ENCODE measurements at places on chromosomes 12 and 14.

GRCh38 chr12:3436461-3437065, 54.4 kb upstream of the PRMT8 start:
- DNase-seq = peak; percentile 51

- DNase-seq = no peak
These were observed 60.0 kb downstream of the MYF5 start for GRCh38 chr12:80776706-80777105.

GRCh38 chr14:81449114-81449513, 49.0 kb upstream of the STON2 start:
- DNase-seq = peak; percentile 4

DNA sequence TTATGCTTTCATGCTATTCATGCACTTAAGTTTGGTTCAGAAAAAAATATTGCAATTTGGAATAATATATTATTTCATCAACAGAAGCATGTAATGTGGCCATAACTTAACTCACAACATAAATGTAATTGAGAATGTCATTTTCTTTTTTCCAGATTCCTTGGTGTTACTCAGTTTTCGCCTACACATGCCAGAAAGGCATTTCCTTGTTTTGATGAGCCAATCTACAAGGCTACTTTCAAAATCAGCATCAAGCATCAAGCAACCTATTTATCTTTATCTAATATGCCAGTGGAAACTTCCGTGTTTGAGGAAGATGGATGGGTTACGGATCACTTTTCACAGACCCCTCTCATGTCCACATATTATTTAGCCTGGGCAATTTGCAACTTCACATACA, 14.4 kb downstream of the TRHDE start:
- DNase-seq = no peak

DNA sequence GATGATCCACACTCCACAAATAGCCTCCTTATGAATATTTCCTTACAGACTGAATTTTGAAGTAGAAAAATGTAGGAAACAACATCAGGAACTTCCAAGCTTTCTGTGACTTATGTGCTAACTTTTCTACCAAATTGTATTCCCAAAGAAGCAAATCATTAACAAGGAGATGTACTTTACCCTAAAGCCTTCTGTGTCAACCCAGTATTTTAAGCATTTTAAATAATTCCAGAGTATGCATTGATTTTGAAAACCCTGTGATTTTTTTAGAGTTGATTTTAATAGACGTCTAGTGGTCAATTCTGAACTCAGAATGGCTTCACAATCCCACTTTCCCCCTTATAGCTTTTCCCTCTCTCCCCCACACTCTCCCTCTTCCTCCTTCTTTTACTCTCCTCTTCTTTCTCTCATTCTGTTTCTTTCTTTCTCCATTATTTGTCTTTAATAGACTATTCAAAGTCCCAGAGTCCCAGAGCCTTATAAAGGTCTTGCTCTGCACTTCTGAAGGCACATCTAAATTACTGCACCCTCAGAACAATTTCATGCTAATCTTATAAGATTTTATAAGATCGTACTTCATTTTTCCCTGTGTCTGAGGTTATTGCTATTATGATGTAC, 10.1 kb upstream of the MYF6 start:
- no peak for DNase-seq

GRCh38 chr12:115761784-115762183, 515.7 kb downstream of the MED13L start:
- no peak for DNase-seq

DNA sequence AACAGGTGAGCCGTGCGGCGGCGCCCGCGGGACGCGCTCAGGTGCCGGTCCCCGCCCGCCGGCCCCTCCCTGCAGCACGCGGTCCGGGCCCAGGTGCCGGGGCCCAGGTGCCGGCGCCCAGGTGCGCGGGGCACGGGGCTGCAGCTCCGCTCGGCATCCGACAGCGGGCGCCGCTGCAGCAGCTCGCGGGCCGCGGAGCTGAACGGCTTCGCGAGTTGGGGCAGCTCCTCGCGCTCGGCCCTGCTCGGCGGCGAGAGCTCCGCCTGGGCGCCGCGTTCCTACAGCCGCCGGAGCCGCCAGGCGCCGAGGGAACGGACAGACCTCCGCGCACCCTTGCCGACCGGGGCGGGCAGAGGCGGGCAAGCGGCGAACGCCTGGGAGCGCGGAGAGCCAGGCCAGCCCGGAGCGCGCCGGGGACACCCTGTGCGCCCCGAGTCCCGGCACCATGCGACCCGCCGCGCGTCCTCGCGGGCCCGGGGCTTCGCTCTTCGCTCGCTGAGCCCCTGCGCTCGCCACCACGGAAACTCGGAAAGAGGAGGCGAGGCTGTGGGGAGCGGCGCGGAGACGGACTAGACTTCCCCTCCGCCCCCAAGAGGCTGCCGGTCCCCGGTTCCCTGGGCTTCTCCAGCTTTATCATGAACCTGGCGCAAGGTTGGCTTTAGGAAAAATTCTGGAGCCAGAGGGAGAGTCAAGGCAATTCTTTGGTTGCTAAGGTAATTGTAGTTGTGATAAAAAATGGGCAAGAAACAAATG, at the start of gene RGS6:
Gene RGS6 (plus strand): TSS at position 201 of the 753 bp plus-strand sequence.
- no peak for DNase-seq

DNA sequence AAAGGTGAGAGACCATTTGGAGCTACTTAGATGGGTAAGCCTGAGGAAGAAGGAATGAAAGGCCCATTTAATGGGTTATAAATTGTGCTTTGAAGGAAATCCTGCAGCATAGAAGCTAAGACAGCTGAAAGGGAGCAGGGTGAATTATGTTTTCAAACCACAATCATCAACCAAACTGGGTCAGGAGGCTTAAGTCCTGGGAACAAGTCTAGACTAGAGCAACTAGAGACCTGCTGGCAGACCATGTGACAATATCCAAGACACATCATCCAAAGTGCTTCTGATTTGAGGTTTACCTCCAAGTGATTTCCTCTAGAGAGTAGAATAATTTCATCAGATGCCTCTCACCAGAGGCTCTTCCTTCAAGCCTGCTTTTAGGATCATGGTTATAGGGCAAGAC, 53.7 kb downstream of the MAP3K9 start:
- no peak for DNase-seq

- DNase-seq = no peak
These were observed 77.3 kb downstream of the ATXN2 start for GRCh38 chr12:111521801-111522200.

DNA sequence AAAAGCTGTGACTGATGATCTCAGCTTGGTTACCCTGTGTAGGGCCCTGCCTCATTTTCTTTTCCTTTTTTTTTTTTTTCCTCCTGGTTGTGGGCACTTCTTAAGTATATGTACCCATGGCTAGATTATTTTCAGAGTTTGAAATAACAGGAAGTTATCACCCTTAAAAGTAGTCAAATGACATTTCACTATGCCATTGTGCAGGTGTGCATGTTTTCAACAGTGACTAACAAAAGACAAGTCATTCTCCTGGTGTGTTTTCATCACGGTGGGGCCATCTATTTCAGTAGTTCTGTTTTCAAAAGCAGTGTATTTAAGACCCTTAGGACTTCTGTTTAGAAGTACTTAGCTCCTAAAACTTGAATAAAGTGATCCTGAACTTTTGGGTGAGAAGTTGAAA, 15.0 kb downstream of the GABARAPL1 start:
- DNase-seq = no peak

GRCh38 chr12:39815746-39816145, 196.1 kb upstream of the ABCD2 start:
- DNase-seq = no peak

GRCh38 chr14:76690502-76691105, 70.7 kb upstream of the VASH1 start:
- no peak for DNase-seq

- DNase-seq = no peak
These were observed 125.4 kb downstream of the TMX1 start for GRCh38 chr14:51365241-51365965.

DNA sequence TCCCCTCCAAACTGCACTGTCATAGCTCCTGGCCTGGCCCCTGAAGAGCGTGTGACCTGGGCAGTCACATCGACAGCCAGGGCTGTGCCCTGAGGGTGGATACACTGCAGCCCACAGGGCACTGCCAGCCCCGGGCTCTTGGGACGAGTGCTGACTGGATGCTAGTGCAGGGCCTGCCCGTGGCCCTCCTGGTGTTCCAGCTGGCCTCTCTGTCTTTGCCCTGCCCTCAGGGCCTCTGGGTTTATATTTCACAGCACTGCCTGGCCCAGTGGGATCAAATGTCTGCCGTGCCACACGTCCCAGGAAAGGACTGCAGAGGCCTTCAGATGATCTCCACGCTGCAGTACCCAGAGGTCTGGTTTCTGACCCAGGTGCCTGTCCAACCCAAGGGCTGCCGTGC, 10.1 kb upstream of the CCDC197 start:
- no peak for DNase-seq

- DNase-seq = no peak
These were observed 1.5 kb upstream of the GPR162 start for GRCh38 chr12:6820166-6820565.

DNA sequence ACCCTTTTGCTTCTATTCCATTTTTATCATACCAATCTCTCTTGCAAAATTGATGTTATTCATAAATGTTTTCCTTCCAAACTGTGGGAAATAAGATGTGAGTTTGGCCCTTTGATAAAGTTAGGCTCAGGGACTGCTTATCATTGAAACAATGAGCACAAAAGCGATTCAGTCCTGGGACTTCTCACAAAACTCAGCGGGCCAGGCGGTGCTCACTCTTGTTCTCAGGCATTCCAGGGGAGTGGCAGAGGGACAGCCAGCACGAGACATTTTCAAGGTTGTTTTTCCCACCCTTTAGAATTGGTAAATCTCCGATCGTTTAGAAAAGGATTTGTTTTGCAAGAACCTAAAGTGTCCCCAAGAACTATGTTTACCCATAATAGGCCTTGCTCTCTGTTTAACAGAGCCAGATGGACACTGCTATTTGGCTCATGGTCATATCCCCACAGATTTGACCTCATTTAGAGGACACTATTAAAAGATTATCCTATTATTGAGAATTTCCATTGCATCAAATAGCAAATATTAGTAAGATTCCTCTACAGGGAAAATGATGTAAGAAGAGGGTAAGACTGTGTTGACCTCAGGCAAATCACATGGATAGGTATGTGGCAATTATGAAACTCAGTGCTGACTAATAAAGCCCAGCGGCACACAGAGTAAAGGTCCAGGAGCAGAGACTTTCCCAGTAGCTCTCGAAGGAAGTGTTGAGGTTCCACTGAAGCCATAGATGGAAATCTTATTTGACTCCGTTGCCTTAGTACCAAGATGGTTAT, 102.7 kb upstream of the USP44 start:
- DNase-seq = no peak

DNA sequence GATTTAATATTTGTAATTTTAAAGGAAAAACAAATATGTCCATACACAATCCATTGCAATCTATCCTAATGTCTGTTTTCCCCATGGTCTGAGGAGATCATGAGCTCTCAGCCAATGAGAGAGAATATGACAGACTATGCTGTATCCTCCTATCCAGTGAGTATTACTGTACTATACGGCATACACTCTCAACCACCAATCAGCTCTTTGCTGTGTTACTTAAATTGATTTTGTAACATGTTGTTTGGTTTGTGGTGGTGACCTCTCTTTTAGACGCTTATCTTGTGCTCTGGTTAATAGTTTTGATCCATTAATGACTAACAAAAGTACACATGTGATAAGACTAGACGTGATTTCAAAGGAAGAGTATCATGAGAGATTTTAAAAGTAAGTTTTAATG, 231.5 kb upstream of the FOXN3 start:
- DNase-seq = no peak

DNA sequence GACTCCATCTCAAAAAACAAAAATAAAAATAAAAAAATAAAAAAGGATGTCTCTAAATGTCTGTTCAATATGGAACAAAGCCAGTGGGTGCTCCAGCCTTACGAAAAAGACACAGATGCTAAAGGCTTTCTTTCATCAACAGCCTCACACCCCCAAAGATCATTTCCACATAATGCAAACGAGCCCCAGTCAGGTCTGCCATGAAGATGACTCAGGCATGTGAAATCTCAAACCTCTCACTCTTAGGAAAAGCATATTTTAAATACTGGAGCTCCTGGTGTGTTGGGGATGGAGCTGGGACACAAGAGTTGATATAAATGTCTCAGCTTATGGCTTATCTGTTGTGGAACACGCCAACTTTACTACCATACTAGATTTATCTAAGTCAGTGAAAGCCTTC, 49.9 kb upstream of the PLXNC1 start:
- no peak for DNase-seq

GRCh38 chr14:93996130-93996695, 888 bp upstream of the CCDC197 start:
- no peak for DNase-seq

DNA sequence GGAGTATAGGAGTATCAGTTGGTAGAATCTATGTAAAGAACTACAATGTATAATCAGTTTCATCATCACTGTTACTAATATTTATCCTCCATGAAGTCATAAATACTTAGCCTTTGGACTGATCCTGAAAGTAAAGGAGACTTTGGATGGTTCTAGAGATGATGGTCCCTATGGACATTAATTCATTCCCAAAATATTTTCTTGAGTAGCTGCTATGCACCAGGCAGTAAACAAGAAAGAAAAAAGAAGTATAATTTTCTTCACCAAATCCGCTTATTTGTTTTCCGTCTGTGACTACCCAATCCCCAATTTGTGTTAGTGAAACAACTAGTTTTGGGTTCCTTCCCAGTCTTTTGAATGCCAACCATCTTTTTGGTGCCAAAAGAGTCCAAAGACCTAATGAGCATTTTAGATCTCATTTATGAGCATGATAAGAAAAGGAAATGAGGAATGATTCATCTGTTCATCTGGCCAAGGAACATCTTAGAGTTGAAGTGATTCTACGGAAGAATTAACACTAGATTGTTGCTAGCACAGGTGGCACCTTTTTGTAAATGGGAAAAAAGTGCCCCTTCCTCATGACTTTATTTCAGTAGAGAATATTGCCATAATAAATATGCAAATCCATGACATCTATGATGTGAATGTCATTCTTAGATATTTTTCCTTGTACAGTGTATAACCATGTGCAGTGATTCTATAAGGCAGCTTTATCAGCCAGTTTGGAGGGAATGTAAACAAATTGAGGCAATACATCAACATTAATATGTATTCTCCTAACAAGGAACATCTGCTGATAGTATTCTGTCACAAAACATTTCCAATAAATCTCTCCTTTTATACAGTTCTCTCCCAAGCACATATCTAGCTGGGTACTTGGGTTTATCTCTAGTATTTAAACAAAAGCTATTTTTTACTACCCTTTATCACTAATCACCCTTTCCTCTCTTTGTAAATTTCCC, 85.1 kb upstream of the CCDC91 start:
- no peak for DNase-seq

GRCh38 chr12:68180792-68181744, 21.5 kb upstream of the IFNG start:
- DNase-seq = no peak

GRCh38 chr14:50795909-50796308, 35.1 kb downstream of the NIN start:
- DNase-seq = no peak

- no peak for DNase-seq
These were observed 124.0 kb downstream of the DYRK2 start for GRCh38 chr12:67772267-67773169.

DNA sequence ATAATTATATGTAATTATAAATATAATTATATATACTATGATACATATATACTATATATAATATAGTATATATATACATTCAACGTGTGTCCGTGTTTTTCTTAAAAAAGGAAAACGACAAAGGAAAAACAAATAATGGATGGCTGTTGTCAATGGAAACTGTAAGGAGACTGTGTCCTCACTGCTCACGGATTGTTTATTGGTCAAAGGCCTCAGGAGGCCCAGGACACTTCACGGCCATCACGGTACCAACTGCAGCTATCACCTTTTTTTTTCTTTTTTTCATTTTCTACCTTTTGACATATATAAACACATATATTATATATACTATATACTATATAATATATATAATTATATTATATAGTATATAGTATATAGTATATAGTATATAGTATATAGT, 113.4 kb downstream of the SPTSSA start:
- no peak for DNase-seq
